ENCODE measurements at places on chromosomes 3 and 15. TPM values are rescaled to one million over a fixed set of nuclear protein-coding genes. Genes with fewer than 3 reads are reported as not detected.

The CCR9 gene
- 0.41 TPM for total RNA-seq

The PDCD6IP gene
- total RNA-seq, result 55.0 TPM

The TRPC1 gene
- total RNA-seq, result 161 TPM

The CPEB1 gene
- total RNA-seq, result 2.0 TPM
